ENCODE measurements at places on chromosomes 4 and X.

DNA sequence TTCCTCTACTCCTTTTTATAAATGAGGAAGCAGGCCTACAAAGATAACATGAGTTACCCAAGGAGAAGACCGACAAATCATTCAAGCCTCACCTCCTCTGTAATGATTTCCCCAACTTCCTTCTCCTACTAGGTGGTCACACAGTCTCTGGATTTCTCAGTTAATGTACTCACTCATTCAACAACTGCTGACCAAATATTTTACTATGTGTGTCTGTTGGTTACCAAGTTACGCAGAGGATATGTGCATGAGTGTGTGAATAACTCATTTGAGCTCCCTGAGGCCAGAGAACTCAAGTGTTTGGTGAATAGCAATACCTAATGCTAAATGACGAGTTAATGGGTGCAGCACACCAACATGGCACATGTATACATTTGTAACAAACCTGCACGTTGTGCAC lies 10.4 kb downstream of the CASK start:
- DNase-seq, result no peak

GRCh38 chr4:153523164-153523796 lies 57.1 kb downstream of the TMEM131L start:
- no peak for DNase-seq

DNA sequence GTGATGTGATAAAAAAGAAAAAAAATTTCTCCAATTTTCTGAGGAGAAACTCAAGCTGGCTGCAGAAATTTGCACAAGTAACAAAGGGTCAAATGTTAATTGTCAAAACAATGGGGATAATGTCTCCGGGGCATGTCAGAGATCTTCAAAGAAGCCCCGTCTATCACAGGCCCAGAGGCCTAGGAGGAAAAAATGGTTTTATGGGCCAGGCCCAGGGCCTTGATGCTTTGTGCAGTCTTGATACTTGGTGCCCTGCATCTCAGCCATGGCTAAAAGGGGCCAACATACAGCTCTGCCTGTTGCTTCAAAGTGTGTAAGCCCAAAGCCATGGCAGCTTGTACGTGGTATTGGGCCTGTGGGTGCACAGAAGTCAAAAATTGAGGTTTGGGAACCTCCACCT lies 961.0 kb downstream of the FAM133A start:
- DNase-seq, result no peak

GRCh38 chr4:140237616-140238350 lies 83.8 kb upstream of the MAML3 start:
- DNase-seq, result peak; percentile 88

DNA sequence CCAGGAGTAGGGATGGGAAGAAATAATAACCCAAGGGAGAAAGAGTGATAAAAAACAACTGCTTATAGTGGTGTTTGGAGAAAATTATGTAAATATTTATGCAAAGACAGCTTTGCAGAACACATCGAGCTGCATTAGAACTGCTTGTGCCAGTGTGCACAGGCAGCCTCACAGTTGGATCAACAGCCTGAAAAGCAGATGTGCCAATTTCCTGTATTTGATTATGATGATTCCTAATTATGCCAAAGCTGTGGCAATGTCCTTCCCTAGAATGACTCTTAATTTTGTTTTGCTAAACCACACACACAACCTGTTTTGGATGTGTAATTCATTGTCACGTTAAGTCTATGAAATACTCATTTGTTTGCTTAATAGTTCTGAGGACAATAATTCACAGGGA lies 30.6 kb upstream of the ANTXR2 start:
- DNase-seq, result no peak

DNA sequence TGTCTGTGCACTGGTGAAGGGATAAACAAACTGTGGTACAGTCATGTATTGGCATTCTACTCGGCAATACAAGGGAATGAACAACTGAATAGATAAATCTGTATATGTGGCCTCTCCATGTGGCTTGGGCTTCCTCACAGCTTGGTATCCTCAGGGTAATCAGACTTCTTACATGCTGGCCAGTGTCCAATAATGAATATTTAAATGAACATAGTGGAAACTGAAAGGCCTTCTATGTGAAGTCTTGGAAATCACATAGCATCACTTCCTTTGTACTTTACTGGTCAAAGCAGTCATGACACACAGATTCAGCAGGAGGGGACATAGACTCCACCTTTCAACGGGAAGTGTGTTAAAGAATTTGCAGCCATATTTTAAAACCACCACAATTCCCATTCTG lies 33.4 kb upstream of the GPR101 start:
- no peak for DNase-seq

- no peak for DNase-seq
These were observed 32.4 kb upstream of the PJA1 start for GRCh38 chrX:69197690-69198089.

GRCh38 chr4:1393866-1394265 lies 12.4 kb downstream of the NKX1-1 start:
- DNase-seq, result peak; percentile 20

Data from suprapubic skin (tissue), 4 donors.